GM23248 (cell line): ENCODE measurements at places on chromosomes 4 and X. TPM values are rescaled to one million over a fixed set of nuclear protein-coding genes. Genes with fewer than 3 reads are reported as not detected.

Gene ZIC3
- not detected in 2 replicates for total RNA-seq

GRCh38 chr4:169341490-169341889, 70.7 kb upstream of the SH3RF1 start:
- DNase-seq: peak; percentile 73

DNA sequence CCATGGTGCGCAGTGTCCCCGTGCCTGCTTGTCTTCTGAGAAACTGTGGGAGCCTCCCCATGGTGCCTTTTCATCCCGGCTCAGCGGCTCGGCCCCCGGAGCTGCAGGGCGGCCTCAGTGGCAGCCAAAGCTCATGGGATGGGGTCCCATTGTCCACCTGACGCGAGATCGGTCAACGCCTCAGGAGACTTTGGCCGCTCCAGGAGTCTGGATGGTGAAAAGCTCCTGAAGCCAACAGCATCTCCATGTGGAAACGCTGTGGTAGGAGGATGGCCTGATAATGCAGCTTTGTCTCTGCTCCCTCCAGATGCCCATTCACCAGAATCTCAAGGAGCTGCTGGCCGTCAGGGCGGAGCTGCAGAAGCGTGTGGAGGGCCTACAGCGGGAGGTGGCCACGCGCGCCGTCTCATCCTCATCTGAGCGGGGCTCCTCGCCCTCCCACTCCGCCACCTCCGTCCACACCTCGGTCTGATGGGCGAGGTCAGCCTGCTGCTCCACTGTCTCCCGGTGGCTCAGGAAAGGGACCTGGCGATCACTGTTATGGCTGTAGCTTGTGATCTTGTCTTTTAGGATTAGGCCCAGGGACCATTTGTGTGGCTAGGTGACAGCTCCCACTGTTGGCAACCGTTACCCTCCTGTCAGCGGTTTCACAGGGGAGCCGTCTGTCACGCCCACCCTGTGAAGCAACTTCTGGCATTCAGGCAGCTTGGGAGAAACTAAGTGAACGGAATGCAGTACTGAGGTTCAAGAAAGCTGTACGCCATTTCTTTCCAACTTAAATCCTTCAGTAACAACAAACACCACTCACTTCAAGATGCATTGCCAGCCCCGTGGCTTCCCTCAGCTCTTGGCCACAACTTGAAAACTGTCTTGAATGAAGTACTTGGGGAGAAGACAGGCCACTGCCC, 69.3 kb downstream of the MTMR1 start:
- DNase-seq: no peak

- no peak for DNase-seq
Measured at GRCh38 chrX:2183193-2183725, 317.5 kb downstream of the DHRSX start.

- no peak for DNase-seq
Measured at GRCh38 chr4:3437582-3437936, 4.2 kb upstream of the HGFAC start.

Gene SPANXB1
- not detected in 2 replicates for total RNA-seq

Gene MTNR1A
- not detected in 2 replicates for total RNA-seq
